ENCODE measurements at places on chromosomes 7 and 10. TPM values are rescaled to one million over a fixed set of nuclear protein-coding genes. Genes with fewer than 3 reads are reported as not detected.

DNA sequence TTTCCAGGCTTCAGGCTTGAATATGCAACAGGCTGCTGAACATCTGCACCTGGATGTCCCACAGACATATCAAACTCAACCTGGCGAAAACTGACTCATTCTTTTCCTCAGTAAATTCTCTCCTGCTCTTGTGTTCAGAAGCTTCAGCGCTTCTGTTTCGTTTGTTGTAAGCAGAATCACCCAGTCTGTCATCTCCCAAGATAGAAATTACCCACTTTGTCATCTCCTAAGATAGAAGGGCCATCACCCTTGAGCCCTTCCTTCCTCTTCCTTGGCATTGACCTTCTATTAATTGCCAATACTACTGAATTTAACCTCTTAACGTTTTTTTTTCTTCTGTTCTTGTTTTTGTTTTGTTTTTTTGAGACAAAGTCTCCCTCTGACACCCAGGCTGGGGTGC, 59.7 kb downstream of the CPED1 start:
- no peak for DNase-seq

DNA sequence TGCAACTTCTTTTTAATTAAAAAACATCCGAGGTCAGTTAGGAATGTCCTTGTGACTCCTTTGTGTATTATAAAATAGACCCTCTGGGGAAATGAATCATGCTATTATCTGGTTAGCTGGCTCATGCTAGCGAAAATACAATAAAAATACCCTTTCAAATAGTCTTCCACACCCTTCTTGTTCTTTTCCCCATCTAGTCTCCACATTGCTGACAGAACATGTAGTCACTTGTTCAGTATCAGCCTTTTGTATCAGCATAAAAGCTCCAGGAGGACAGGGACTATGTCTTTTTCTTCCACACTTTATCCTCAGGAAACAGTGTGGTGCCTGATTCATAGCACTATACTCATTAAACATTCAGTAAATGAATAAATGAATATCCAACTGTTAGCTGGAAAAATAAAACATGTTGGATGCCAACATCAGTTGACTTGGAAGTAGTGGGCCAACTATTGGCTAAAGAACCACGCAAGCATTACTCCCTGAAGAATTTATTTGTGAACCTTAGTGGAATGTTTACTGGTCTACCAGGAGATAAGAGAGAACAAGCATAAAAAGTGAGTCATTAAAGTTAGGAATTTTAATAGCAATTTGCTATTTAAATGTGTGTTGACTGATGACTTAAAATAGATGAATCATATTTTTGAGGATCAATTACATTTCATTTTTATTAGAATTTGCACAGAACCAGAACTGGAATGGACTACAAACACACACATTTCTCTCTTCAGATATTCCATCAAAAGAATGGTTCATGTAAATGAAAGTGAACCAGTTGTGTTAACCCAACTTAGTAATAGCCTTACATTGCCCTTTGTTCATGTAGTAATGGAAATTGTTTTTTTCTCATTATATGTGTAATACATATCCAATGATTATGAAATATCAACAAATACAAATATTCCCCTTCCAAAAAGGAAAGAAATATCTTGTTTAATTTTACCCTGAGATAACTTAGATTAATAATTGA, 129.6 kb downstream of the DKK1 start:
- DNase-seq = peak; percentile 57

Gene TFPI2
- total RNA-seq = 0.15 TPM

Gene TWIST1
- total RNA-seq = 0.86 TPM

DNA sequence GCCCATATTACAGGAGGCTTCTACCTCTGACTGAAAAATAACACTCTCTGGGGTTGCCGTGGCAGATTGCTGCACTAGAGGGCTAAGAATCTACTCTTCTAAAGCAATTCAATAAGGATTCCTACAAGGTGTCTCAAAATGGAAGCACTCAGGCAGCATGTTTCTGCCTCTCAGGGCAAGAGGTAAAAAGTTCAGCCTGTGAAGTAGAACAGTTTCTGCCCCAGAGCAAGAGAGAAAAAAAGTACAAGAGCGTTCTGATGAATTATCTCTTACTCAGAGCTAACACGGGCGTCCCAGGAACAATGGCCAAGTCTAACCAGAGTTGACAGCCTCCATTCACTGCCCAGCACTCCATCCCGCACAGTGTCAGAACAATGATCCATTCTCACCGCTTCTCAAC, 71.3 kb upstream of the TES start:
- DNase-seq = no peak

DNA sequence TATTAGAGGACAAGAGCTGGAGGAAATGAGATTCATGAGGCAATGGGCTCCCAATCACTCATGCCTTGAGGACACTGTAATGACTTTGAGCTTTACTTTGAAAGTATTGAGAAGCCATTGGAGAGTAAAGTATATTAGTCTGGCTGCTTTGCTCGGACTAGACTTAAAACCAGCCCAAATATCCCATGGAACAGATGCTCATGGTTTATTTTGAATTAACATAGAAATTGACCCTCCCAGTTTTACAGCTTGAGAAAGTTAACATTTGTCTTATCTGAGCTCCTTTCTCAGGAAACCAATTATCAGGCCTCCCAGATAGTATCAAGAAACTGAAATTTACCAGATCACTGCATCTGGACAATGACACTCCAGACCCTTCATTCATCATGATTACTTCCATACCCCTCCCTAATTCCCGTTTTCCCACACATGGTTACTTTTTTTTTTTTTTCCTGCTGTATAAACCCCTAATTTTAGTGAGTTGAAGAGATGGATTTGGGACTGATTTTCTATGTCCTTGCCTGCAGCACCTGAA, 270.8 kb upstream of the SMIM30 start:
- DNase-seq = no peak

- no peak for DNase-seq
Measured at GRCh38 chr7:2063563-2064260, 169.0 kb downstream of the MAD1L1 start.

GRCh38 chr7:6294839-6295238, 22.4 kb upstream of the CYTH3 start:
- DNase-seq = no peak

DNA sequence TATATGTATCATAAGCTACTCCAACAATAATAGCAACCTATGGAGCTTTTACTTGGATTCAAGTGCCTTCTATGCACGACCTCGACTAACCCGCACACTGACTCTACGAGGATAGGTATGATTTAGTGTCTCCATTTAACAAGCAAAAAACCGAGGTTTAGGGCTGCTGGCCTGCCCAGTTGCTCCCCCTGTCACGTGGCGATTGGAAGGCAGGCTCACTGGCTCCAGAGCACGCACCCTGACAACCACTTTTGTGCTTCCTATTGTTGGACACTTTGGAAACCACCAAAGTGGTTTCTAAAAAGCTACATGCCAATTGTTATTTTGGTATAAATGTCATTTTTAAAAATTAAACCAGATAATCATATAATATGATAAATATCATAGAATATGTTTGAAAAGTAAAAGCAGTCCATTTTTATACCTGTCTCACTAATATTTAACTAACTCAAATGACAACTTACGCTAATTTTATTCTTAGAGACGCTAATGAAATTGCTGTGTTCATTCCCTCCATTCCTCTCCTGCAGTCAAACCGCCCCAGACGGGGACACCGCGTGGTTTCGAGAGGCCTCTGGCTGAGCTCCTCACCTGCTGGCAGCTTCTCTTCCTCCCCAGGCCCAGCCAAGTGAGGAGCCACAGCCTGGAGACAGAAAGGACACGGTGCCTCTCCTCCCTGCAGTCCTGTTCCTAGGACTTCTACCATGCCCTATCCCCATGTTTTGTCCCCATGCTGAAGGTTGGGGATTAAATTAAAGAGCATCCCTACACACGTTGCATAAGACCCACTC, 22.2 kb upstream of the RHEB start:
- no peak for DNase-seq

- no peak for DNase-seq
Measured at GRCh38 chr7:100091411-100092181, 2.8 kb downstream of the COPS6 start.

Gene CALN1
- total RNA-seq = 0.17 TPM

DNA sequence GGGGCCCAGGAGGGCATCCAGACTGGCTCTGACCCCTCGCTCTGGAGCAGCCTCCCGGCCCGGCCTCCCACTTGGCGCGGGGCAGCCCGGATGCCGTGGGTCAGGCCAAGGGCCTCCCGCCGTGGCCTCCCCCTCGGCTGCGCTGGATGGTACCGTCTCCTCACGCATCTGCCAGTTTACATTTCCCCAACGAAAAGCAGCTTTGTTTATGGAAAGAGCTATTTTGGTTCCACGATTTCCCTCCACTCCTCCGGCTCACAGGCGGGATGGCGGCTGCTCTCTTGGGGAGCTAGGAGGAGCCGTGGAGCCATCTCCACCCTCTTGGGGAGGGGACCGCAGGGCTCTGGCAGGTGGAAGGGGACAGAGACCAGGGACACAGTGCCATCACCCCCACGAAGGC, 93.2 kb upstream of the MYL10 start:
- no peak for DNase-seq

GRCh38 chr7:123433665-123434064, 100.7 kb downstream of the IQUB start:
- no peak for DNase-seq

Gene LRIT1
- not detected for total RNA-seq

Gene DNAH11
- total RNA-seq = 0.39 TPM

GRCh38 chr7:139060695-139061237, 24.9 kb upstream of the ZC3HAV1L start:
- no peak for DNase-seq

DNA sequence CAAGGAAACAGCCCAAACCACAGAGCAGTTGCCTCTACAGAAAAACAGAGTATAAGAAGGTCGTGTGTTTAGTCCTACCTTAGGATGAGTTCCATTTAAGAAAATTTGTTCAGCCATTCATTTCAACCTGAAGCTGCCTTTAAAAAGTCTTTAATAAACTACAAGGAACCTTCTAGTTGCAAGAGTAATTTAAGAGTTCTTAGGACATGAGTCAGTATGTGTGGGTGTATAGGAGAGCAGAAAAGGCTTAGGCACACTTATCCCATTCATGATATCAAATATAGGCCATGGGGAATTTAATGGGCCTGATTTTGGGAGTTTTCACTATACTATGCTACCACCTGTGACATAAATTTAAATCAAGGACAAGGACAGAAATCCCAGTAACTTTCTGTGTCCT, 496.8 kb downstream of the TFEC start:
- no peak for DNase-seq

GRCh38 chr7:99505324-99505662, 831 bp downstream of the ZKSCAN5 start:
- DNase-seq = no peak

- DNase-seq = no peak
Measured at GRCh38 chr10:20976891-20977290, 79.8 kb upstream of the NEBL start.

DNA sequence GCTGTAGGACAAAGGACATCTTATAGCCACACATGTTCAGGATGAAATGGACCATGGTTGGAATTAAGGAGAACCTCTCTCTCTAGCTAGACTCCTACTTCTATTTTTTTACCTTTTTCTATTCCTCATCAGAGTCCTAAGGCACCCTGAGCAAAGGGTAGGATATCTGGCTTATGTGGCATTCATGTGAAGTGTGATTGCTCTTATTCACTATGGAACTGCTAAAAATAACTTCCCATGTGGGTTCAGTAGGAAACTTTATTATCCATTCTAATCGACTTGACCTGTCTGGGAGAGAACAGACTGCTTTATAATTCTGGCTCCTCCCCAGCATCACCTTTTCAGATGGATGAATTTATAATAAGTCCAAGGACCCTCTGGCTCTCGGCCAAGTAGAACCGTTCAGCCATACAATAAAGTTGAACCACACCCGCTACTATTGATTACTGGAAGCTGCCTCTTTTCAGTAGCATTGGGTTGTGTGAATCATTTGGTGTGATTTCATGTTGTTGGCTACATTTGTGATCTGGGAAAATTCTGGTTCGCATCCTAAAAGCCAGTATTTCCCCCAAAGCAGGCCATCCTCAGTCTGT, 117.5 kb downstream of the NRF1 start:
- no peak for DNase-seq

Gene PILRA
- total RNA-seq = 1.8 TPM

- no peak for DNase-seq
Measured at GRCh38 chr7:14842523-14842922, 60.0 kb downstream of the DGKB start.

GRCh38 chr7:134605978-134606923, 40.4 kb upstream of the BPGM start:
- peak; percentile 34 for DNase-seq

- no peak for DNase-seq
Measured at GRCh38 chr7:100781255-100781654, 46.1 kb downstream of the EPHB4 start.

Gene MYPN
- 0.34 TPM for total RNA-seq

GRCh38 chr10:76178532-76179292, 747.3 kb downstream of the LRMDA start:
- no peak for DNase-seq

DNA sequence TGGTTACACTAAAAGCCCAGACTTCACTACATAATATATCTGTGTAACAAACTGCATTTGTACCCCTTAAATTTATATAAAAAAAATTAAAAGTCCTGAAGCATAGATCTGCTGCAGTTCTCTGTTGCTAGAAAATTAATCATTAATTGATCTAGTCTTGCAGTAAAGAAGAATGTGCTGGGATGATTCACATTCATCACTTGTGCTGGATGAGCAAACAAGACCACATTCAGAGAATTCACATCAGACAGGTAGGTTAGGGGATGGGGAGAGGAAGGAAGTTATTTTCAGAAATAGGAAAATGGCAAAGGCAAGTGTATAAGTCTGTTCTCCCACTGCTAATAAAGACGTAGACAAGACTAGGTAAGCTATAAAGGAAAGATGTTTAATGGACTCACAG, 1019.0 kb downstream of the KCNMA1 start:
- DNase-seq = no peak

- DNase-seq = no peak
Measured at GRCh38 chr10:36175954-36176353, 533.9 kb upstream of the FZD8 start.

GRCh38 chr10:71074176-71074755, 138.1 kb upstream of the UNC5B start:
- no peak for DNase-seq

GRCh38 chr10:103277713-103278536, 987 bp downstream of the INA start:
- no peak for DNase-seq

Gene INA
- not detected for total RNA-seq

DNA sequence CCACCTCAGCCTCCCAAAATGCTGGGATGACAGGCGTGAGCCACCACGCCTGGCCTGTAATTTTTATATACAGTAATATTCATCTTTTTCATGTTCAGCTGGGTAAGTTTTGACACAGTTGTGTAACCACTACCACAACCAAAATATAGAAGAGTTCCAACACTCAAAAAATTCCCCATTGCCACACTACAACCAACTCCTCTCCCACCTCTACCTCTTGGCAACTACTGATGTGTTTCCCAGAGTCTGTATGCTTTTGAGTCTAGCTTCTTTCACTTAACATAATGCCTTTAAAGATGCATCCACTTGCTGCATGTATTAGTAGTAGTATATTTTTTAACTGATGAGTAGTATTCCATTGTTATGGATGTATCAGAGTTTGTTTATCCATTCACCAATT, 90.7 kb downstream of the SRPK2 start:
- no peak for DNase-seq

Data from HCT116 (cell line).